ENCODE measurements at places on chromosomes 16 and 17.

GRCh38 chr16:50494501-50495491, 53.4 kb upstream of the NKD1 start:
- no peak for DNase-seq

DNA sequence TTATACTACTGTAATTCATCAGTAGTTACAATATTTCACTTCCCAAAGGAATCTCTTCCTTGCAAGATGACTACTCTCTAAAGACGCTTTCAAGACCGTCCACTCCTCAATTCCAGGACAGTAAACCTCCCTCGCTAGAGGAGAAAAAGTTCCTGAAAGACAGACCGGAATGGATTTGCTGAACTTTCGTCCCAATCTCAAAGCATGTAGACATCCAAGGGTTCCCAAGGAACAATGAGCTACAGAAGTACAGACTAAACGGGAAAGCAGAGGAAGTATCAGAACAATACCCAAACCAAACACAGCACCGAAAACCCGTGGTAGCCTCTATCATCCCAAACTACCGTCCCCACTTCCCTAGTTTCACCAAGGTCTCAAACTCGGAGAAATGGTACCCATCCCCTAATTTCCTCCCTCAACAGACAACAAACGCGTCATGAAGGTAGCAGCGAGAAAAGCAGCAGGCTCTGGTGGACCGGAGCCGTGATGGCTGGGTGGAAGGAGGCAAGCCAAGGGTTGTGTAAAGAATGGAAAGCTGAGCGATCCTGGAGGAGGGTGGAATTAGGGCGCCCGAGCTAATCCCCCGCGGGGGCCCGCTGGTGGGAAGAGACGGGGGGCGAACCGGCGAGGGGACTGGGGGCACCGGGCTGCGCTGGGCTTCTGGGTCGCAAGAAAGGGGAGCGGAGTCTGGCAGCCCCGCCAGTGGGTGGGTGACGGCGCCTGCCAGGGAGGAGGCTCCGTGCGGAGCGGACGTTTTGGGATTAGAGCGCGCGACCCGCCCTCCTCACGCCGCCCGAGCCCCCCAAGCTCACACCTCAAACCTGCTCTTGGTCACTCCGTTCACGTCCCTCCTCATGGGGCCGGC, 647 bp downstream of the FBXL20 start:
- DNase-seq: no peak

GRCh38 chr17:69445132-69445531, 30.6 kb downstream of the MAP2K6 start:
- DNase-seq: no peak

DNA sequence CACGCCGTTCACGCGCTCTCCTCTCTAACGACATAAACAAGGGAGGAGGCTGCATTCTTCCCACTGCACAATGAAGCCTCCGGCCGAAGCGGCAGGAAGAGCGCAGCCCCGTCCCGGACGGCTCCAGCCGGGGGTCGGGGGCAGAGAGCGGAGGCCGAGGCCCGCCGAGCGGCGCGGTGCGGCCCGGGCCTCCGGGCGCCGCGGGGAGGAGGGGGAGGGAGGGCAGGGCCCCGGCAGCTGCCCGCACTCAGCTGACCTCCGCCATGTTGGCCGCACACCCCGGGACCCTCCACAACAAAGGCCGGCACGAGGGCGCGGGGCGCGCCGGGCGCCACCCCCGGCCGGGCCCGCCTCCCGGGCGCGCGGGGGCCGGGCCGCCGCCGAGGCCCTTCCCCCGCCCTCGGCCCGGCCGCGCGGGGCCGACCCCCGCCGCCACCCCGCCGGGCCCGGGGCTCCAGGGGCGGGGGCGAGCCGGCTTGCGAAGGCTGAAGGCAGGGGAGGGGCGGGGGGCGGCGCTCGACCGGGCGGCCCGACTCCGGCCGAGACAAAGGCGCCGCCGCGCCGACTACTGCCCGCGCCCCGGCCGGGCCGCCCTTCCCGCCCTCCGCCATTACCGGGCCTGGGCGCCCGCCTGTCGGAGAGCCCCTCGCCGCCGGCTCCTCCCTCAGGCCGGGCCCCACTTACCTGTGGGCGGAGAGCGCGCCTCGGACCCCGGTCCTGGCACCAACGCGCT, 527 bp downstream of the SIAH1 start:
- DNase-seq: peak; percentile 23

GRCh38 chr17:49015179-49015923, 18.2 kb downstream of the IGF2BP1 start:
- DNase-seq: no peak

GRCh38 chr16:85125570-85126393, 13.5 kb upstream of the CIBAR2 start:
- no peak for DNase-seq

- no peak for DNase-seq
These were observed 97.1 kb downstream of the TMEM100 start for GRCh38 chr17:55625521-55625920.

- no peak for DNase-seq
These were observed 186.0 kb upstream of the ZFHX3 start for GRCh38 chr16:73233846-73234424.

DNA sequence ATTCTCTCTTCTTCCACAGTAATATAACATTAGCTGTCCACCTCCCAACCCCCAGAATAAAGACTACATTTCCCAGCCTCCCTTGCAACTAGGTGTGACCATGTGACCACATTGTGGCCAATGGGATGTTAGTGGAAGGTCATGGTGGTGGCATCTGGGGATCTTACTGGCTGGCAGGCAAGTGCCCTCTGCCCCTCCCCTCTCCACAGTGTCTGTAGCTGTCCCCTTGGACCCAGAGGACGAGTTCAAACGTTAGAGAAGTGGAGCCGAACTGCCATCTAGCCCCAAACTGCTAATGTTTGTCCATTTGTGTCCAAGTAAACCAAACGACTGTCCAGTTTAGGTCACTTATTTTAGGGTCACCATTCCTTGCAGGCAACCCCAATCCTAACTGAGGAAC, 26.6 kb upstream of the KCNG4 start:
- DNase-seq: no peak

DNA sequence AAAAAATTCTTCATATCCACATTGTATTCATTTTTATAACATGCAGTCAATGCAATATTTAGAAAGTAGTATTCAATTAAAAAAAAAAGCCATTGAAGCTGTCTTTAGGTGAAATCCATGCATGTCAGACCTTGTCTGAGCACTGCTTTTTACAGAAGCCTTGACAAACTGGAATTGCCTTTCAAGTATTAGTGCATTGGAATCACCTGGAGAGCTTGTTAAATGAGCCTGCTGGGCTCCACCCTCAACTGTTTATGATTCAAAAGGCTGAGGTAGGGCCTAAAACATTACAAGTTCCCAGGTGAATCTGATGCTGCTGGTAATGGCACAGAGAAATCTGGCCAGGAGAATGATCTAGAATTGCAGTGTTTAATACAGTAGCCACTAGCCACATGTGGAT, 85.8 kb downstream of the HIC1 start:
- DNase-seq: no peak

Data from activated T-helper 1 cell treated with Interleukin-2 at 50 U/mL for 16 hours (primary cell).